Stimulated activated CD8-positive, alpha-beta memory T cell treated with anti-CD3 and anti-CD28 coated beads, Interleukin-12 subunit alpha, Interleukin-12 subunit beta, amount 100 ng/mL, for 4 hours (primary cell): ENCODE measurements at places on chromosomes 12 and 14.

DNA sequence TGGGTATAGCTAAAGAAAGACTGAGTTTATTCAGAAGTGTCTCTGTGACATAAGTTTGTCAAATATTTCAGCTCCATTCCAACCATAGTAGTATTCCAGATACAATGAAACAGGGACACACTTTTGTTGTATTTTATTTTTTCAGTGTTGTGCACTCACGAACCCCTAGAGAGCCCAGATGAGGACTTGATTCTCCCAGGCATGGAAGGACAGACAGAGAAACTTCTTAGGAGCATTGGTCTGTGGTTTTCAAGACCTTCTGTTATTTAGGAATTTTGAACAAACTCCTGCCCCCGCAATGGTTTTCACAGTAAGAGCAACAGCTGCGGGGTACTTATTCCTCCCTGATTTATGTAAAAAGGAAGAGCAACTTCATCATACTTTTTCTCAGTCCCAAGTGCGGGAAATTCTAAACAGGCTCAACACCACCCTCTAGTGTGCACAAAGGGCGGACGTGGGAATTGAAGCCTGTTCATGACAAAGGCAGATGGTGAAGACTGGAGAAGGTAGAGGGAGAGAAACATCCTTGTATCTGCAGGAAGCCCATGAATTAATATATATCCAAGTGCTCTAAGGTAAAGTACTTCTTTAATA, 147.6 kb downstream of the PAH start:
- DNase-seq: no peak

GRCh38 chr12:50021031-50021430, 4.3 kb downstream of the RACGAP1 start:
- DNase-seq: no peak

GRCh38 chr14:91749868-91750267, 18.0 kb upstream of the CATSPERB start:
- no peak for DNase-seq

DNA sequence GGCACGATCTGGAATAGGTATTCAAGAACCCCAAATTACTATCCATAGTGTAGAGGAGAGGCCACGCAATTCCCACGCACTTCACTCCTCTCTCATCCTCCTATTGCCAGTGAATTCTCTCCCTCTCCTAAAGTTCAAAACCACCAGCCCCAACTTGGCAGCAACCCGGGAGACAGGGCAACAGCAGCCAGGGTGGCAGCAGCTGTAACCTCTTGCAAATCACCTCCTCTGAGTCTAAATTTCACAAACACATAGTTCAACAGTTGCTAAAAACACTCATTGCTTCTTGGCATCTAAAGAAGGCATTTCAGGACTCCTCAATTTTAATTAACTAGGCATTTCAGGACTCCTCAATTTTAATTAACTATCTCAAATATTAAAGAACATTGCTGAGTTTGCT, 37.7 kb upstream of the MANSC4 start:
- no peak for DNase-seq

DNA sequence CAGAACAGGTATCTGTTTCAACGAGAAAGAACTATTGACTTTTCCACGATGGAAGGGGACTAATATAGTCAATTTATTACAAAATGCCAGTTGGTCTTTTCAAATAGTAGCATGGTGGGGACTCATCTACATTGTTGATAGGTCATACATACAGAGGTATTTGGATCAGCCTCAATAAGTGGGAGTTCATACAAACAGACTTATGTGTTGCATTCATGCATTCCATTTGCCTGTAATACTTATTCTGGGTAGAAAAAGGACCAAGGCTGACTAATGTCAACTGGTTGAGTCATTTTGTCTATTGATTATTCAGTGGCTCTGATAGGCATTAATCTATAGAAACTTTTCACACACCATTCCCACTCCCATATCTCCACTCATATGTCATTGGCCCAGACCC, 41.5 kb upstream of the GLIPR1 start:
- DNase-seq: no peak

DNA sequence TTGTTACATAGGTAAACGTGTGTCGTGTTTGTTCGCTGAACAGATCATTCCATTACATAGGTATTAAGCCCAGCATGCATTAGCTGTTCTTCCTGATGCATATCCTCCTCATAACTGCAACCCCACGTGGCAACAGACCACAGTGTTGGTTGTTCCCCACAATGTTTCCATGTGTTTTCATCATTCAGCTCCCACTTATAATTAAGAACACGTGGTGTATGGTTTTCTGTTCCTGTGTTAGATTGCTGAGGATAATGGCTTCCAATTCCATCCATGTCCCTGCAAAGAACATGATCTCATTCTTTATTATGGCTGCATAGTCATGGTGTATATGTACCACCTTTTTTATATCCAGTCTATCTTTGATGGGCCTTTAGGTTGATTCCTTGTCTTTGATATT, 1071.1 kb downstream of the SLC16A7 start:
- DNase-seq: no peak

- DNase-seq: no peak
Measured at GRCh38 chr12:120562906-120563305, 18.3 kb downstream of the POP5 start.

- DNase-seq: no peak
Measured at GRCh38 chr12:57726884-57727757, 11.4 kb downstream of the AGAP2 start.

DNA sequence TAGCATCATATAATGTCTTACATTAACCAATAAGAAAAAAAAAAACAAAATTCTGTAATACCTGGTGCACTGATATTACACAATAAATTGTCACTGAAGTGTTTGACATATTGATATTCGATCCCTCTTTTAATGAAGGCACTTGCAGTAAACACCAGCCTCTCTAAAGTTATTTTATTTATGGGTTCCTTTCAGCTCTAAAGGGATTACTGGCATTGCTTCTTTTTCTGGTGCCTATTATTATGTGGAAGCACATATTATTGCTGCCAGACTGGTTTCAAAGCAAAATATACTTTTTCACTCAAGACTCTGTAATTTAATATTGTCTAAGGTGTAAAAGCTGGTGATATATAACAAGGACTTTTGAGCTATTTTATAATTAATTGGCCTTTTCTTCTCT, 1090.5 kb downstream of the TRHDE start:
- no peak for DNase-seq

GRCh38 chr14:69773571-69774276, 6.8 kb downstream of the SRSF5 start:
- no peak for DNase-seq

DNA sequence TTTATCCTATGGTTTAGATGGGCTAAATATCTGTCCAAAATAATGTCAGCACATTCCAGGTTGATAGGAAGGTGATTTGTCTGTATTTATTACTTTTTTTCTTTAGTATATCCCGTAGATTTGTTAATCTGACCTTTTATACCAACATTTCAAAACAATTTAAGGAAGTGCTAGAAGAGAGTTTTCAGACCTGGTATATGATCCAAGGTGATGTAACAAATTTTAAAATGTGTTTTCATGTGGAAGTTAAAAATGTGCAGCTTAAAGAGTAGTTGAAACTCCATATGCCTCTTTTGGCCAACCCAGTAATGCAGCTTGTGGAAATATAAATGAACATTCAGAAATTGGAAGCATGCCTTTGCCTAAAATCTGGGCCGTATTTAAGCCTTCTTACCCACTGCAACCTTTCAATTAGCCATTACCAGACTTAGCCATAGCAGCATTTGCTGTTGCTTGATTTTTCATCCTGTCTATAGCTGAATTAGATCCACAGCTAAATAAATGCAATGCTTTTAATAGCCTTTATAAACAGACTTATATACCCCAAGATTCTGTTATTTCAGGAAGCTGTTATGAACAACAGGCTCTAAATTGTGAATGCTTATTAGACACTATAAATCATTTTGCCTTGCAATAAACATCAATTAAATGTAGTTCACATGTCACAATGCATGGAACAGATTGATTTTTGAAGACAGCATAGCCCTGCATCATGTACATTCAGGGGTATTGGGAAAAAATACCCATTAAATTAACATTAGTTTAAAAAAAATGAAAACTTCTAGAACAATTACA, 271.2 kb downstream of the PDZRN4 start:
- no peak for DNase-seq
